Inflammatory macrophage (primary cell): ENCODE measurements at places on chromosomes 1 and 21.

DNA sequence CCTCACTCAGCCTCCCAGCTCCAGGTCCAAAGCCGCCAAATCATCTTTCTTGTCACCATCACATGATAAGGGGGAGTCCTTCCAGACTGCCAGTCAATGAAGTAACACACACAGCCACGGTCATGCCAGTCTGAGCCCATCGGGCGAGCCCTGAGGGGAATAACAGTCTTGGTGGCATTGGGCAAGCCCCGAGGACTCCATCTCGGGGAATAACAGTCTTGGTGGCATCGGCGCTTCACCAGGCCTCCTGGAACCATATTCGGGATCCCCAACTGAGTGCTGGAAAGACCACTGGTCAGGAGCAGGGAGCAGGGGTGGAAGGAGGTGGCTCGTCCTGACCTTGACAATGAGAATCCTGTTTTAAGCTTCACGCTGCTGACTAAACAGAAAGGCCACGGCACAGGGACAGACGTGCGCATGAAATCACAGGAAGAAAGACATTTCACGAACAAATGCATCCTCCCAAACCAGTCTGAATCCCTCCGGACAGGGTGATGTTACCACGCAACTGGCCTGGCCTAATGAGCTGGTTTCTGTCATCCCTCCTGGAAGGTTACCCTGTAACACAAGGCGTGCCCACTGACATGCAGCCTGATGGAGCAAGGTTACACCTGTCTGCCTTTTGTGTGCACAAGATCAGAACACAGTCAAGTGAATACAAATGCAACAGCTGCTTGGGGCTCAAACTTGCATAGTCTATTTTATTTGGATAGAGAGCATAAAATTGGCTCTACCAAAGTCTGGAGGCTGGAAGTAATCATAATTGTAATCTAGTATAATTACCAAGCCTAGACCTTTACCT, 517.4 kb downstream of the KIF26B start:
- DNase-seq, result no peak

- DNase-seq, result no peak
Measured at GRCh38 chr1:245462161-245462560, 307.4 kb downstream of the KIF26B start.

DNA sequence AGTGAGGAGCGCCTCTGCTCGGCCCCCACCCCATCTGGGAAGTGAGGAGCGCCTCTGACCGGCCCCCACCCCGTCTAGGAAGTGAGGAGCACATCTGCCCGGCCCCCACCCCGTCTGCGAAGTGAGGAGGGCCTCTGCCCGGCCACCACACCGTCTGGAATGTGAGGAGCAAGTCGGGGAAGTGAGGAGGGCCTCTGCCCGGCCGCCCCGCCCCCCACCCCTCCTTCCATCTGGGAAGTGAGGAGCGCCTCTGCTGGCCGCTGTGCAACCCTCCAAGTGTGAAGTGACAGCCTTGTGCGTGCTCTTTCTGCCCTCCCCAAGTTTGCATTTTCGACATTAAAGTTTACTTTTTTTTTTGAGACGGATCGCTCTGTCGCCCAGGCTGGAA, 5.1 kb upstream of the ZZZ3 start:
- DNase-seq, result peak; percentile 18

DNA sequence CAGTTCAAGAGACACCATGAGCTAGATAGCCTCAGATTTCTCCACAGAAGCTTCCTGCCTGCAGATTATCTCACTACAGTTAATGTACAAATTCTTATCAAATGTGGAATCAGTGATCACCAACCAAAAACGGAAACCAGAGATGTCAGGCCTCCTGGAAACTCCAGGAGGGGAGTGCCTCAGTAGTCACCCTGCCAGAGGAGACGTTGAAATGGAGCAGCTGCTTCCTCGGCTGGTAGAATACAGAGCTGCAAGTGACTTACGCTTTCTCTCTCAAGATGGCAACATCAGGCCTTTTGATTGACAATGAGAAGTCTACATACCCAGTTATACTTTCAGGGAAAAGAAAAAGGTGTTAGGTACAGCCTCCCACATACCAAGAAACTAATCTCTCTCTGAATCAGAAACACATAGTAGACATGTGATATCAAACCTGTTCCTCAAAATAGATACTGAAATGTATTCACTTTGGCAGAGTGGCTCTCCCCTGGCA, 52.2 kb downstream of the ACP6 start:
- DNase-seq, result no peak

GRCh38 chr1:225349826-225350225, 78.0 kb downstream of the LBR start:
- DNase-seq, result no peak

- DNase-seq, result no peak
Measured at GRCh38 chr1:240591564-240591963, 20.4 kb downstream of the GREM2 start.

GRCh38 chr1:26922901-26923300, 1.4 kb downstream of the NUDC start:
- no peak for DNase-seq

DNA sequence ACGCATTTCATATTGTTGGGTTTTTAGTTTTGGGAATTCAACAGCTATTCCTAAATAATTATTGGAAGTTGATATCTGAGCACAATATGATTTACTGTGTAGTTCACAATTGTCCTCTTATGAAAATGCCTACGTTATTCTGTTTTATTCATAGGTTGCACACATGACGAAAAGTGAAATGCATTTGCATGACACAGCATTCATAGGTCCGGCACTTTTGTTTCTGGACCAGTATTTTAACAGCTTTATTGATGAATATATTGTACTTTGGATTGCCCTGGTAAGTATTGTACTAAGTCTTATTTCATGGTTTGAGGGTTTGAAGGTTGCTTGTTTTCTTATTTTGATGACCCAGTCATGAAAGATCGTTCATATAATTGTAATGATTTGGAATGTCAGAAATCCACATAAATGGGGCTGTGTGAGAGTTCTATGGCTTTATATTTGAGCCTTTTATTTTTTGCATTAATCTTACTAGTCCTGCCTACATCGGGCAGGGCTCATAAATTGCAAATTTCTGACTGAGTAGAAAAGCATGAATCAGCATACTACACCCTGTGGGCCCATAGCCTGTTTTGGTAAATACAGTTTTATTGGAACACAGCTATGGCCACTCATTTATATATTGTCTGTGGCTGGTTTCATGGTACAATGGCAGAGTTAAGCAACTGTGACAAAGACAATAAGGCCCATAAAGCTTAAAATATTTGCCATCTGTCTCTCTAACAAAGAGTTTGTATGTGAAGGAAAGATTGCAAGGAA, 17.0 kb downstream of the DENND2D start:
- no peak for DNase-seq

GRCh38 chr1:90724361-90724760, 7.3 kb upstream of the BARHL2 start:
- no peak for DNase-seq

DNA sequence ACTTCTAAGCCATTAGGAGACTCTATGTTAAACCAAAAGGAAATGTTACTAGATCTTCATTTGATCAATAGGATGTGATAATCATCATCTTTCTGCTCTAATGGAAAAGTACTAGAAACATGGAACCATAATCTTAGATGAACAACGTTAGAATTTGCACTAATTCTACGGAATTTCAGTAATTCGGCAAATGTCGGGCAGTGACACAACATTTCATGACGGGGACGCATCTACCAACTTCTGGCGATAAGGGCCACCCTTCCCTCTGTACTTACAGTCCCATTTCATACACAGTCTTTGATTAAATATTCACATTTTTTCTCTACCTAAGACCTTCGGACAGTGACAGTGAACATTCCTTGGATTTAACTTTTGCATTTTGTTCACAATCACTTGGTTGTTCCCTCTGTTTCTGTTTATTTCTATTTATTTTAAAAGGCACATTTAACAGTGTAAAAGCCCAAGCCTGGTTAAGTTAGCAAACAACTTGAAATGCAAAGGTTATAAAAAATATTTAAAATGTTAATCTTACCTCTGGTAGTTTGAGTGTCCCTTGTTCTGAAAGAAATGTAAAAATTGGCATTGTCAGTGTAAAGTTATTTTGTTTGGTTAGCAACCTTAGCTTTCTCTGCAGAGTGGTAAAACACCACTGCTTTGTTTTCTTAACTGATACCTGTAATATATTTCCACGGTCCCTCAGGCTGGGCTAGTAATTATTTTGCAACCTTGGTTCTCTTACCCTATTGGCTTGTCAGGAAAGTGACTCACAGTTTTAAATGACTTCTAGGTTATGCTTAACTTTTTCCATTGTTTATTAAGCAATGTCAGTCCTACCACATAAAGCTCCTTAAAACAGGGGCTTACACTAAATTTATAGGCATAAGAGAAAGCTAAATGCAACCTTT, 276.9 kb downstream of the VAV3 start:
- no peak for DNase-seq

GRCh38 chr1:202229376-202229775, 35.8 kb downstream of the LGR6 start:
- DNase-seq, result no peak

- peak; percentile 65 for DNase-seq
Measured at GRCh38 chr1:38029685-38030511, 16.7 kb downstream of the POU3F1 start.

DNA sequence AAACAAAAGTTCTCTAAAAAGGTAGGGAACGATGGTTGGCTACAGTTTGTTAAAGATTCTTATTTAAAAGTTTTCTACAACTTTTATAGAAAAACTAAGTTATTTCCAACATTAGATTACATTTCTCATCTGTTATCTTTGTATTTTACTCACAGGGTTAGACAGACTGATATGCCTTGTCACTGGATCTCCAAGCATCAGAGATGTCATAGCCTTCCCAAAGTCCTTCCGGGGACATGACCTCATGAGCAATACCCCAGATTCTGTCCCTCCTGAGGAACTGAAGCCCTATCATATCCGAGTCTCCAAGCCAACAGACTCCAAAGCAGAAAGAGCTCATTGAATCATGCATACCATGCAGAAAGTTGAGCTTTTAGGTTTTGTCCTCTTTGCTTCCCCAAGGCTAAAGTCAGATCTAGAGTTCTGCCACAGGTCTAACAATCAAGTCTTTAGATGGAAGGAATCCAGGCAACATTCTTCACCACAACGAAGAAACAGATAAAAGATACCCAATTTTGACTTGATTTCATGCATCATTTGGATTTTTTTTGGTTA, 10.3 kb downstream of the GAS5 start:
- no peak for DNase-seq

DNA sequence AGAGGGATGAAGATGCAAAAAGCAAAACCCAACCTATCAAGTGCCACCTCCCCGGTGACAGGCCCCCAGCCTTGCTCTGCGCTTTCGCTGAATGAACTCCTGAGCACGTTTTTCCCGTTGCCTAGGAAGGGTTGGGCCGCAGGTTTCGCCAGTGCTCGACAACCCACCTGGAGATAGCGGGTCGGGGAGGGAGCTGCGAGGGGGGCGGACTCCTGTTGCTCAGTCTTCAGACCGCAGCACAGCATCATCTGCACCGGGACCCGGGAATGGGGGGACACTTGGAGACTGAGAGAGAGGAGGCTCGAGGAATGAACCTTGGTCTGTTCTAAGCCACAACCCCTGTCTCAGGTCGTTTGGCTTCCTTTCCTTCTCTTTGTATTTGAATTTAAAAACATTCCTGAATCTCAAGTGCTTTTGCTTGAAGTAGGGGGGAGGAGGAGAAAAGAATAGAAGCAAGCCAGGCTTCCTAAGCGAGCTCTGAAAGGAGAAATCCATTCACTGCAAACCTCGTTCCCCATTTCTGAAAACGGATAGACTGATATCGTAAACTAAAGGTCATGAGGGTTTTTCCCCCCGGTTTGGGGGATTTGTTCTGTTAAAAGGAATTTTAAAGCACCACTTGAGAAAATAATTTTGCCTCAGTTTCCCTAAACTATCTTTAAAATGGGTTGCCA, 1.2 kb downstream of the AK5 start:
- DNase-seq, result peak; percentile 1

GRCh38 chr1:215704089-215704860, 137.2 kb downstream of the KCTD3 start:
- DNase-seq, result peak; percentile 33

- peak; percentile 53 for DNase-seq
Measured at GRCh38 chr21:34202553-34203372, 129.4 kb downstream of the MRPS6 start.

GRCh38 chr1:228154670-228155571, 5.2 kb downstream of the GJC2 start:
- DNase-seq, result no peak

DNA sequence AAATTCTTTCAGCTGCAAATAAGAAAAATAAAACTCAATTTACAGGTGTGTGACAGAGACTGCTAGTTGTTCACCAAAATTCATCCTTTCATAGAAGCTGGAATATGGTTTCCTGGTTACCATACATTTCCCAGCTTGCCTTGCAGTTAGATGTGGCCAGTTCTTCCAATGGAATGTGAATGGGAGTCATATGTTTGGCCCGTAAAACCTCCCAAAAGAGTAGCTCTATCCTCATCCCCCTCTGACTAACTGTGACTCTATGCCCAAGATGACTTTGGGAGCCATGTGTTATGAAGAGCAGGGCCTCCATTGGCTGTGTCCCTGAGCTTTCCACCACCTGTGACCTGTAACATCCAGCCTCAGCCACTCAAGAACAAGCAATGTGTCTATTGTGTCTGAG, 90.6 kb upstream of the NGF start:
- no peak for DNase-seq

DNA sequence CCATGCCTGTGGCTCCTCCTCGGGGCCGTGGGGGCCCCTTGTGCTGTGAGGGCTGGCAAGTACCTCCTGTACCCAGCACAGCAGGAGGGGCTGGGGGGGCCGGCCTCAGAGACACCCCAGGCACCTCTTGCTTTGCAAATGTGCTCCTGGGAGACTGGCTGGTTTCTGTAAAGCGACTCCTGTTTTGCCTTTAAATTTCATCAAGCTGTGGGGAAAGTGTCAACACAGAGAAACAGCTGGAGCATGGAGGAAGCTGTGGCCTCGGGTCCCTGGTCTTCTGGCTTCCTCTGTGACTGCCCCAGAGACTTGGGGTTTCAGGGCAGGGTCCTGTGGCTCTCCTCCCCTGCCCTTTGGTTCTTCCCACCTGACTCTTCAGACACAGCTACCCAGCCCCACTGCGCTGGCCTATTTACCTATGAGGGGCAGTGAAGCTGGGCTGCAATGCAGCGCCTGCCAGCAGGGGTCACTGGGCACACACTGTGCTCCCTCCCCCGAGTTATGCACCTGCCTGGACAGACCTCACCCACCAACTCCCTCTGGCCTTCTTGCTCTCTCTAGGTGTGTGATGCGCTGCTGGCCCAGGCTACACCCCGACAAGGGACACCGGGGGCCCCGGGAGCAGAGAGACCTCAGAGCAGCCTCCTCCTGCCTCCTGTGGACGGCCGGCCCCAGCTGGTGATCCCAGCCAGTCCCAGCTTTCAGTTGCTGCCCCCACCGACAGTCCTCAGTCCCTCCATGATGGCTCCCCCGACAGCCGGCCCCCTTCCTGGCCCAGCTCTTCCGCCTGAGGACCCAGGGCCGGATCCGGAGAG, 17.6 kb upstream of the PEX10 start:
- DNase-seq, result peak; percentile 6
